ENCODE measurements at places on chromosomes 6 and 20. TPM values are rescaled to one million over a fixed set of nuclear protein-coding genes. Genes with fewer than 3 reads are reported as not detected.

DNA sequence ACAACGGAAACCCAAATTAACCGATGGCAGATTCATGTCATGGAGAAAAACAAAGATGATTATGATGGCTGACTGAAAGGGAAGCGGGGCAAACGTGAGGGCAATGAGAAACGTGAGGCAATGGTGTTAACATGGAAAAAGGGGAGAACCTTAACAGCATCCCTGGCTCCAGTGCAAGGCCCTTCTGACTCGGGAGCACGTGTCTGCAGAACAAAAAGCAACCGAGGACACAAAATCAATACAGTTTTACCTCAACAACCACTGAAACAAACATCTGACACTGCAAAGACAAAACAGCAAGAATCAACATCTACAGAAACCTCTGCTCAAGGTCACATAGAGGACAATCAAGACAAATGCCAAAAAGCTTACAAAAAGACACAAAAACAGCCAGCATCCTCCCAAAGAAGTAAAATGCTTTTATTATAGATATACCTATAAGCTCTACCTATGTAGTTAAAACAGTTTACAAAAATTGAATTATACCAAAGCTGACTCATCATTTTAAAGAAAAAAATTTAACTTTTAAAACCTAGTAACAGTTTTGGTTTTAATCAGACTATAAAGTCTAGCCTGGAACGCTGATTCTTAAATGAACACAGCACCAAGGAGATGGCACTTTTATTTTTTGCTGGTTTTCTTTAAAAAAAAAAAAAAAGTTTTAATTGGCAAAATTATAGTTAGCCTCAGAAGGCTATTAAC, 43.1 kb downstream of the SMLR1 start:
- peaks cover 3% of the 10 kb centered on the region for H3K36me3 ChIP-seq
- no peak overlapping the region for H3K27ac ChIP-seq
- peaks cover 4% of the 10 kb centered on the region for H3K27me3 ChIP-seq

DNA sequence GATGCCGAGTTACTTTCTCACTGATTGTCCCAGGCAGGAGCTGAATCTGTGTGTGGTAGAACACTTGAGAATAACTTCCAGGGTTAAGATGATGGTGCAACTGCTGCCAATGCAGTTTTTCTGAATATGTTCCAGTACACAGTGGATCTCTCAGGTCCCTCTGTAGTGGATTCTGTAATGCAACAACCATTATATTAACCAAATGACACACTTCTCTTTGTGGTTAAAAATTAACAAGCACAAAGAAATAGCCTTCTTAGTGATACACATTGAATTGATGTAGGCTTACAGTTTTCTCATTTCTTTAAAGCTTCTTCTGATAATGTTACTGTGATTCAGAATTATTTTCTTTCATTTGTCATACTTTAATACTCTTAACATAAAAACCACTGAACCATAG, 383.8 kb downstream of the ADGRB3 start:
- H3K36me3 ChIP-seq = no peaks in the 10 kb centered on the region
- H3K27ac ChIP-seq = no peak overlapping the region
- no peak for DNase-seq
- no peaks in the 10 kb centered on the region for H3K4me1 ChIP-seq

- H3K4me1 ChIP-seq = no peaks in the 10 kb centered on the region
- H3K27ac ChIP-seq = no peak overlapping the region
- peak; percentile 56 for DNase-seq
- H3K36me3 ChIP-seq = no peaks in the 10 kb centered on the region
- H3K27me3 ChIP-seq = peaks cover 2% of the 10 kb centered on the region
Measured at GRCh38 chr6:39377539-39377950, 55.0 kb upstream of the KCNK16 start.

DNA sequence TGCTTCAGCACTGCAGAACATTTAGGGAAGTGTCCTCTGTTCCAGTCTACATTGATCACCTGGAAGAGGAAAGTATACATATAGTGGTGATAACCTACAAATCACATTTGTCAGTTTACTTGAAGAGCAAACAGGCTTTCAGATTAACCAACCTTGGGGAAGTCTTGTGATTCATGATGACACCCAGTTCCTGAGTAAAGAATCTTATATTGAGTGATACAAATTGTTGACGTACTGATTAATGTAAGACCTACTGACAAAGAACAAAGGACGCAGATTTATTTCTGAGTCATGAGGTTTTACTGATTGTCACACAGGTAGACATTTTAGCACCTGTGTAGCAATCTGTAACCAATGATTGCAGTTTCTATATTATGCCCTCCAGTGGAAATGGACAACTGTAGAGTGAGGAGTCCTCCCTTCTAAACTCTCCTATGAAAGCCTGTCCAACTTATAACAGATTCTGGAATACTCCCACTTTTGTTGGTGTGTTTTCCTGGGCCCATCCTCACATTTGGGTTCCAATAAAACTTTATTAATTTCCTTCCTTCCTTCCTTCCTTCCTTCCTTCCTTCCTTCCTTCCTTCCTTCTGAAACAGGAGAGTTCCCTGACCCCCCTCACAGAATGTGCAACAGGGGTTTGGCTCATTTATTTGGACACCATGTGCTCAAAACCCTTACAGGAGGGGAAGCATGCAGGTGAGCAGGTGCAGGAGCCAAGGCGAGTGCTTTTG, 113.5 kb downstream of the SLC35B3 start:
- peaks cover 5% of the 10 kb centered on the region for H3K4me1 ChIP-seq
- H3K4me3 ChIP-seq = no peak overlapping the region
- no peak for DNase-seq
- H3K27me3 ChIP-seq = no peaks in the 10 kb centered on the region

GRCh38 chr20:63208346-63208909, 7.5 kb downstream of the YTHDF1 start:
- no peaks in the 10 kb centered on the region for H3K27me3 ChIP-seq
- H3K4me1 ChIP-seq = peaks cover 18% of the 10 kb centered on the region
- H3K4me3 ChIP-seq = no peak overlapping the region
- H3K36me3 ChIP-seq = no peaks in the 10 kb centered on the region
- no peak for DNase-seq
- H3K27ac ChIP-seq = no peak overlapping the region

- no peak for DNase-seq
- H3K4me1 ChIP-seq = no peaks in the 10 kb centered on the region
- no peaks in the 10 kb centered on the region for H3K36me3 ChIP-seq
Measured at GRCh38 chr6:17193106-17193775, 87.9 kb upstream of the RBM24 start.

- no peaks in the 10 kb centered on the region for H3K27me3 ChIP-seq
- no peak overlapping the region for H3K4me3 ChIP-seq
- DNase-seq = no peak
- no peak overlapping the region for H3K27ac ChIP-seq
- no peaks in the 10 kb centered on the region for H3K36me3 ChIP-seq
Measured at GRCh38 chr20:57259938-57260921, 6.2 kb downstream of the BMP7 start.

GRCh38 chr20:53910351-53911002, 159.9 kb downstream of the BCAS1 start:
- peaks cover 15% of the 10 kb centered on the region for H3K36me3 ChIP-seq
- H3K27me3 ChIP-seq = peaks cover 2% of the 10 kb centered on the region
- no peak overlapping the region for H3K27ac ChIP-seq
- H3K4me1 ChIP-seq = peaks cover 9% of the 10 kb centered on the region

- no peaks in the 10 kb centered on the region for H3K36me3 ChIP-seq
- peaks cover 6% of the 10 kb centered on the region for H3K27me3 ChIP-seq
- DNase-seq = no peak
- H3K27ac ChIP-seq = no peak overlapping the region
- no peak overlapping the region for H3K4me3 ChIP-seq
Measured at GRCh38 chr20:50585678-50586077, 75.5 kb downstream of the PTPN1 start.

DNA sequence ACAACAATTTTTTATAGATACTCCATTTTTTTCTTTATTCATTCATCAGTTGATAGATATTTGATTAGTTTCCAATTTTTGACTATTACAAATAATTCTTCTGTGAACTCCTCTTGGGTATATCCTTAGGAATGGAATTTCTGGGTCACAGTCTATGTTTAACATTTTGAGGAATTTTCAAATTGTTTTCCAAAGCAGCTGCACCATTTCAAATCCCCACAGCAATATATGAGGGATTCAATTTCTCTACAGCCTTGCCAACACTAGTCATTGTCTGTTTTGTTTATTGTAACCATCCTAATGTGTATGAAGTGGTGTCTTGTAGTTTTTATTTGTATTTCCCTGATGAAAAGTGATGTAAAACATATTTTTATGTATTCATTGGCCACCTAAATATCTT, 320.3 kb upstream of the DEFB112 start:
- H3K4me3 ChIP-seq = no peak overlapping the region
- peaks cover 1% of the 10 kb centered on the region for H3K36me3 ChIP-seq
- no peak for DNase-seq
- no peak overlapping the region for H3K27ac ChIP-seq
- H3K27me3 ChIP-seq = no peaks in the 10 kb centered on the region

GRCh38 chr6:72626126-72626525, 4.3 kb downstream of the KCNQ5 start:
- H3K27ac ChIP-seq = no peak overlapping the region
- peaks cover 10% of the 10 kb centered on the region for H3K27me3 ChIP-seq
- H3K4me1 ChIP-seq = peaks cover 3% of the 10 kb centered on the region
- no peak for DNase-seq

DNA sequence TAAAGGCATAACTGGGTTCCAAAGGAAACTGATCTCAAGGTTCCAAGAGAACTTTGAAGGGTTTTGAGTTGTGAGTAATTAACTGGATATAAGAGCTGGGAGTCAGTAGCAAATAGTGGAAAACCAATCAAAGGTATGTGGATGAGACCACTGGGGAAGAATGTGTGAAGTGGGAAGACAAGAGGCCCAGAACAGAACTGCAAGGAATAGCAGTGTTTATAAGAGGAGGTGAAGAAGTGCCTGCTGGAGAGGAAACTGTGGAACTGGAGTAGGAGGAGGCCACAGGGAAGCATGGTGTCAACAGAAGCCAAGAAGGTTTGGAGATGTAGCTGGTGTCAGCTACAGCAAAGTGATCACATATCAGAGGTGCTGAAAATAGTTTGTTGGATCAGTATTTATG, 18.7 kb upstream of the HDAC2 start:
- H3K27me3 ChIP-seq = peaks cover 3% of the 10 kb centered on the region
- H3K36me3 ChIP-seq = peaks cover 8% of the 10 kb centered on the region
- no peak for DNase-seq

GRCh38 chr6:49506569-49507111, 6.9 kb downstream of the GLYATL3 start:
- no peak for DNase-seq
- peaks cover 3% of the 10 kb centered on the region for H3K27me3 ChIP-seq
- H3K27ac ChIP-seq = no peak overlapping the region
- H3K4me3 ChIP-seq = no peak overlapping the region

- no peaks in the 10 kb centered on the region for H3K36me3 ChIP-seq
- no peak for DNase-seq
- H3K4me1 ChIP-seq = no peaks in the 10 kb centered on the region
- H3K4me3 ChIP-seq = no peak overlapping the region
- no peak overlapping the region for H3K27ac ChIP-seq
Measured at GRCh38 chr6:41707565-41708200, 27.7 kb downstream of the TFEB start.

GRCh38 chr20:19735446-19735845, 22.6 kb upstream of the RIN2 start:
- peaks cover 39% of the 10 kb centered on the region for H3K4me1 ChIP-seq
- H3K36me3 ChIP-seq = no peaks in the 10 kb centered on the region
- DNase-seq = peak; percentile 72
- peak overlapping the region; percentile 97 for H3K27ac ChIP-seq

Gene DEFB124
- not detected for total RNA-seq

Gene DYNLT2
- total RNA-seq = 1.7 TPM

Gene ZNF391
- total RNA-seq = 8.3 TPM

Gene SLC17A9
- total RNA-seq = 1.8 TPM

Gene LGSN
- not detected for total RNA-seq

Gene RIN2
- 108 TPM for total RNA-seq

Gene HAO1
- total RNA-seq = not detected

Gene ANKRD66
- not detected for total RNA-seq

Gene SLC2A10
- total RNA-seq = 0.37 TPM

All from glutamatergic neuron (in vitro differentiated cells).